Activated CD4-positive, alpha-beta T cell treated with anti-CD3 and anti-CD28 coated beads for 24 hours (primary cell): ENCODE measurements at places on chromosomes 12 and 14.

- no peak for DNase-seq
Observed at GRCh38 chr12:70399311-70399710, 33.2 kb downstream of the KCNMB4 start.

DNA sequence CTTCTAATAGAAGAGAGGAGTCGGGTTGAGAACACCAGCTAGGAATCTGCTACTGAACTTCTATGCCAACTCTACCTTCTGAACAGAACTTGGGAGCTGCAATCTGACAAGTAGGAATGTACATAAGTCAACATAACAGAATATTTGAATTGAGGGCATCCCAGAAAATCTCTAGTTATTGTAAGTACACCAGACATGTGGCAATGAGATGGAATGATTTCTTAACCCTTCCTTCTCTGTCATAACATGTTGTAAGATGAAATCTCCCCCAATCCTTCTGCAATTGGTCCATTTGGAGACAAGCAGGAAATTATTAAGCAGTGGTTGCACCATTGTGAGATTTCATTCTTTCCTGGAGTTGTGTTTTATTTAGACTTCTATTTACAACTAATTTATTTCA is 68.7 kb upstream of the TMPO start:
- no peak for DNase-seq

DNA sequence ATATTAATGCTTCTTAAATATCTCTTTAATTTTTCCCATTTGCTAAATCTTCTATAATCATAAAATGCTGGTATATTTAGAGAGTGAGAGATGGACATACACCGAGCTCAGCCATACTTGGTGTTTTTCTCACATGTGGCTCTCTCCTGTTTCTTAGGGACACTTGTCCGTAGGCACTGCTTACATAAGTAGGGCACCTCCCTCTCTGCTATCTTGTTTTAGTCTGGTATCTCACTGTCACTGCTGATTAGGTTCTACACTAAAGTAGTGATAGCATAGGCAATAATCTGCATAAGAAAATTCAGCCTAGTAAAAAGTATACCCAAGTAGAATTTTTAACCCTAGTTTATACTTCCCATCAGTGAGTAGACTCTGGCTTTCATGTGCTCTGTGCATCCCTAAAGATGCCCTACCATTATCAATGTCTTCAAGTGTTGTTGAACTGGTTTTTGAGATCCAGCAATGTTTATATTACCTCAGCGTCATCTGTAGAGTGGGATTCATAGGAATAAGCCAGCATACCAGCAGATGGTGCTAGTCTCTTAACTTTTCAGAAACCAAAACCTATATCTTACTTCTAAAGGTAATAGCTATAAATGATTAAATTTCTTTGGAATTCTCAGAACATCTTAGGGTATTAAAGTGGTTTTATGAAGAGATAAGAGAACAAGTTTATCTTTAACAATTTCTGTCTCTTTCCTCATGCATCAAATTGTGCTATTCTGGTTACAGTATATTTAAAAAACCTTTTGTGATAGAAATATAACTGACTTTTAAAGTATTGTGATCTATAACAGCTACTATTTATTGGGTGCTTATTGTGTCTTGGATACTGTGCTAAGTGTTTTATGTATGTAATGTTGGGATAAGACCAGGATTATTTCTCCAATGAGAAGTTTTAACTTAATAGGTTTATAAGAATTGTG is 32.9 kb downstream of the ARID2 start:
- no peak for DNase-seq

GRCh38 chr14:93430315-93431035 is at the start of gene UNC79:
Gene UNC79, plus strand, starts transcription at chr14:93430939. Its CDS starts 91 bp downstream, at chr14:93431030.
- no peak for DNase-seq

- no peak for DNase-seq
Observed at GRCh38 chr12:59010118-59010517, 89.8 kb upstream of the LRIG3 start.

DNA sequence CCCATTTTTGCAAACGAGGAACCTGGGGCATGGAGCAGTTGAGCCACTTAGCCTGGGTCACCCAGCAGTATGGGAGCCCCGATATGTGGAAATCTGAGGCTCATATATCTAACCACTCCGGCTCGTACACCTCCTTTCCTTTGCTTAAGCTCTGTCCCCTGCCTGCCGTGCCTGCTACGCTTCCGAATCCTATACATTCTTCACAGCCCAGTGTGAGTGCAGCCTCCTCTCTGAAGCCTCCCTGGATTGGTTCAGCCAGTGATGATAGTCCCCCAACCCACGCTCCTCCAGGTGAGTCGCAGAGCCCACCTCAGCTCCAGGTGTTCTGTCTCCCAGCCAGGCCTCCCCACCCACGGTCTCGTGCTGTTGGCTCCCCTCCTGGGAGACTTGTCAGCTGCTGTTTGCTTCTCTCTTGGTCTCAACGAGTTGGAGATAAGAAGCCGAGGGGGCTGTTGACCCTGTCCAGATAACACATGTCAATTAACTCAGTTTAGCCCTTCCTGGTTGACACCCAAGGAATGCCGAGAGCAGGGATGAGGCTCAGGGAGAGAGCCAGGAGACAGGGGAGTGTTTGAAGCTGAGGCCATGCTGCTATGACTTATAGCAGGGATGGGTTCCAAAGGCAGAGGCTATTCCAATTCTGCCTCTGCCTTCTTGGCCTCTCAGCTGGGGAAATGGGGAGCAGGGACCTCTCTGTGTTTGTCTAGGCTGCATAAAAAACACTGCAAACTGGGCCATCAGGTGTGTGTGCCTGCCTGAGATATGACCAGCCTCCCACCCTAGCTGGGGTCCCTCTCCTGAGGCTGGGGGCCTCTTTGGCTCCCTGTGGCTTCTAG is 19.0 kb downstream of the SDSL start:
- DNase-seq: no peak

DNA sequence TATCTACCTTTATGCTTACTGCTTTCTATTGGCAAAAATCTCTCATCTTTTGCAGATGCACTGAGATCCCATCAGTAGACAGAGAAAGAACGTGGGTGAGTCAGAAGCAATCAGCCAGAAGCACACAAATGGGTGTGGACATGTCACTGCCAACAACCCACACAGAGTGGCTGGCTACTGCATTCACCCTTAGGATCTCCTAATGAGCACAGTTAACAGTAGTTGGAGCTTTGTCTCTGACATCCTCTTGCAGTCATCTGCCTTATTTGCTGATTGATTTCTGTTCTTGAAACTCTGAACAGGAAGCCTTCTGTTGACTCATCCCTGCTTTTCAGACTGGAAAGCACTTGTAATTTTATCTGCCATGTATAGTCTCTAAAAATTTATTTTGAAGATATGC is 117.2 kb downstream of the RGS6 start:
- no peak for DNase-seq

DNA sequence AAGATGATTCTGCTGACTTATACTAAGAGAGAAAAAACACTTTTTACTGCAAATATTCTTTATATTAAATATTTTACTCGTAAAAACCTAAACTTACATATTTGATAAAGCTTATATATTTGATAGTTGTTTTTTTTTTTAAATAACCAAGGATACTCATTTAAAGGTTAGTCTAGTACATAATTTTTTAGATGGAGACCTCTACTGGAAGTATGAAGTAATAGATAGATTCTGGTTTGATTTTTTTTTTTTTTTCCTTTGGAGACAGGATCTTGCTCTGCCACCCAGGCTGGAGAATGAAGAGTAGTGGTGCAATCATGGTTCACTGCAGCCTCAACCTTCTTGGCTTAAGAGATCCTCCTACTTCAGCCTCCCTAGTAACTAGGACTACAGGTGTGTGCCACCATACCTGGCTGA is 16.4 kb downstream of the ARID2 start:
- DNase-seq: no peak

- DNase-seq: no peak
Observed at GRCh38 chr14:32339188-32339587, 10.1 kb downstream of the AKAP6 start.

GRCh38 chr14:85336817-85337216 is 193.1 kb upstream of the FLRT2 start:
- DNase-seq: no peak

- DNase-seq: no peak
Observed at GRCh38 chr12:94157981-94158411, 9.6 kb downstream of the PLXNC1 start.

GRCh38 chr12:9809338-9809737 is 17.9 kb upstream of the KLRF1 start:
- DNase-seq: no peak

GRCh38 chr14:54675236-54676128 is 108.6 kb downstream of the SAMD4A start:
- no peak for DNase-seq

GRCh38 chr12:107396991-107397390 is 288.6 kb upstream of the PWP1 start:
- DNase-seq: no peak

DNA sequence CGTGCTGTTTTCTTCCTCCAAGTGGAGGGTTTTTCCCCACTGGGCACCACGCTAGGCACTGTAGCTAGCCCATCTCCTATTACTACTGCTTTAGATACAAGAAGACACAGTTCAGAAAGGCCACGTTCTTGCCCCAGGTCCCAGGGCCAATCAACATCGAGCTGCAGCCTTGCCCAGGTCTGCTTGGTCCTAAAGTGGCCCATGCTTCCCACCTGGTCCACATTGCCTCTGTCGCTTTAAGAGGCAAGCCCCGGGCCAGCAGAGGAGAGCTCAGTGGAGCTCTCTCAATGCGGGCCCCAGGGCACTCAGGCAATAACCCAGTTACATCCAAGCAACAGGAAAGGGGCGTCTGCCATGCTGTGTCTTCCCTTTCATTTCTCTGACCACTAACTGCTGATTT is 148.1 kb downstream of the CALM1 start:
- no peak for DNase-seq

- no peak for DNase-seq
Observed at GRCh38 chr14:72675126-72675525, 218.8 kb downstream of the DPF3 start.

GRCh38 chr12:96456265-96456974 is 33.0 kb upstream of the CFAP54 start:
- DNase-seq: no peak

- no peak for DNase-seq
Observed at GRCh38 chr12:130742716-130743115, 26.6 kb upstream of the RIMBP2 start.

- DNase-seq: no peak
Observed at GRCh38 chr14:32256576-32256975, 53.5 kb upstream of the RNU6-8 start.

- DNase-seq: no peak
Observed at GRCh38 chr14:70555890-70556289, 21.1 kb upstream of the ADAM20 start.

DNA sequence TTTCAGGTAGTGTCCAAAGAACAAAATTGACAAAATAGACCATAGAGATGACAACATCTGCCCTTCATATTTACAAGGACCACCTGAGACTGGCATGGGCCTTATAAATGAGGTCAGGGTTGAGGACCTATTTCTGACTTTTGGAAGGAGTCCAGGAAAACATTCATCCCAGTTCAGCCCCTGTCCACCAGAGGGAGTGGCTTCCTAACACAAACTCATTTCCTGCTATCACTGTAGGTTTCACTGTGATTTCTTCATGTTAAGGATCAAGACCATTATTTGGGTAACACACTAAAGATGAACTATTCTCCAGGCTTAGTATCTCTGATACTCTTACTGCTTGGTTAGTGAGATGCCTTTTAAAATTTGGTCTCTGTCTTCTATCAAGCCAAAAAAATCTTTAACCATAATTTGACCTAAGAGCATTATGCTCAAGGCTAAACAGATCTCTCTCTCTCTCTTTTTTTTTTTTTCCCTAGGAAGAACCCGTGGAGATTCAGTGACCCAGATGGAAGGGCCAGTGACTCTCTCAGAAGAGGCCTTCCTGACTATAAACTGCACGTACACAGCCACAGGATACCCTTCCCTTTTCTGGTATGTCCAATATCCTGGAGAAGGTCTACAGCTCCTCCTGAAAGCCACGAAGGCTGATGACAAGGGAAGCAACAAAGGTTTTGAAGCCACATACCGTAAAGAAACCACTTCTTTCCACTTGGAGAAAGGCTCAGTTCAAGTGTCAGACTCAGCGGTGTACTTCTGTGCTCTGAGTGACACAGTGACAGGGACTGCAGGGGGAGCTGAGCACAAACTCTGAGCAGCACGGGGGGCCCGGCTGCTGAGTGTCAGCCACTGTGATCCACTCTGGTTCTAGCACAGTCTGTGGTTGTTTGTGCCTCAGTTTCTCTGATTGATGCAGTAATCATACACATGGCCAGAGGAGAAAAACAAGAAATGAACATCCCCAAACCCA is 267.6 kb upstream of the OR4E1 start:
- DNase-seq: peak; percentile 16

DNA sequence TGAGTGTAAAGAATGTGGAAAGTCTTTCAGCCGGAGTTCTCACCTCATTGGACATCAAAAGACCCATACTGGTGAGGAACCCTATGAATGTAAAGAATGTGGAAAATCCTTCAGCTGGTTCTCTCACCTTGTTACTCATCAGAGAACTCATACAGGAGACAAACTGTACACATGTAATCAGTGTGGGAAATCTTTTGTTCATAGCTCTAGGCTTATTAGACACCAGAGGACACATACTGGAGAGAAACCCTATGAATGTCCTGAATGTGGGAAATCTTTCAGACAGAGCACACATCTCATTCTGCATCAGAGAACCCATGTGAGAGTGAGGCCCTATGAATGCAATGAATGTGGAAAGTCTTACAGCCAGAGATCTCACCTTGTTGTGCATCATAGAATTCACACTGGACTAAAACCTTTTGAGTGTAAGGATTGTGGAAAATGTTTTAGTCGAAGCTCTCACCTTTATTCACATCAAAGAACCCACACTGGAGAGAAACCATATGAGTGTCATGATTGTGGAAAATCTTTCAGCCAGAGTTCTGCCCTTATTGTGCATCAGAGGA is 25.1 kb upstream of the ZNF268 start:
- DNase-seq: no peak

DNA sequence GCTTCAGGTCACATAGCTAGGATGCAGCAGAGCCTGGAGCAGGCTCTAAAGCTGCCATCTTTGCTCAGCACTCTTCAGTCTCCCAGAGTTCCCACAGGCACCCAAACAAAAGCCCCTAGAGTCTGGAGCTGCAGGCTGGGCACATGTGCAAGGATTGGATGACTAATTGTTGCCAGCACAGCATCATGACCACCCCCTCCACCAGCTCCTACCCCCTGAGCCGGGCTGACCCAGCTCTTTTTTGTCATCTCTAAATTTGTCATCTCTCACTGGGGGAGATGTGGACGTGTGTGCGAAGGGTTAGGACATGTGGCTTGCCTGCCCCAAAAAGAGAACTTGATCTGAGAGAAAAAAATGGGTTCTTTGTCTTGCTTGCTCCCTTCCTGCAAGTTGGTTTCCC is 4.3 kb upstream of the MMP19 start:
- DNase-seq: no peak

DNA sequence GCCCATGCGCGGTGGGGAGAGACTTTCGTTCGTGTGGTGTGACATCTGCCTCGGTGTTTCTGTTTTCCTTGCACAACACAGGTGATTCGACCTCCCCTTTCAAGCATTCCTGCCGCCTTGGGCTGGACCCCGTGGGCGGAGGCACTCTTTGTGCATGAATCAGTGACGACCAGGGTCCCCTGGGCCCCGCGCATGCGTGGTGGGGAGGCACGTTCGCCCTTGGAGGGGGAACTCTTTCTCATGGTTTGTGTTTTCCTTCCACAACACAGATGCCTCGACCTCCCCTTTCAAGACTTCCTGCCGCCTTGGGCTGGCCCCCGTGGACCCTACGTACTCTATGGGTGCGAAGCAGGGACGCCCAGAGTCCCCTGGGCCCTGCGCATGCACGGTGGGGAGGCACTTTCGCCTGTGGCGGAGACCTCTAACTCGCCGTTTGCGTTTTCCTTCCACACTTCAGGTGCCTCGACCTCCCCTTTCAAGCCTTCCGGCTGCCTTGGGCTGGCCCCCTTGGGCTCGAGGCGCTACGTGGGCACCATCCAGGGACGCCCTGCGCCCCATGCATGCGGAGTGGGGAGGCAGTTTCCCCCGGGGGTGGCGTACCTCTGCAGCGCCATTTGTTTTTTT is 340.9 kb downstream of the ALG10 start:
- DNase-seq: no peak
